ENCODE measurements at places on chromosomes 3 and 15.
A peak's percentile ranks its signal among the peaks of the same experiment; 100 is the strongest.

DNA sequence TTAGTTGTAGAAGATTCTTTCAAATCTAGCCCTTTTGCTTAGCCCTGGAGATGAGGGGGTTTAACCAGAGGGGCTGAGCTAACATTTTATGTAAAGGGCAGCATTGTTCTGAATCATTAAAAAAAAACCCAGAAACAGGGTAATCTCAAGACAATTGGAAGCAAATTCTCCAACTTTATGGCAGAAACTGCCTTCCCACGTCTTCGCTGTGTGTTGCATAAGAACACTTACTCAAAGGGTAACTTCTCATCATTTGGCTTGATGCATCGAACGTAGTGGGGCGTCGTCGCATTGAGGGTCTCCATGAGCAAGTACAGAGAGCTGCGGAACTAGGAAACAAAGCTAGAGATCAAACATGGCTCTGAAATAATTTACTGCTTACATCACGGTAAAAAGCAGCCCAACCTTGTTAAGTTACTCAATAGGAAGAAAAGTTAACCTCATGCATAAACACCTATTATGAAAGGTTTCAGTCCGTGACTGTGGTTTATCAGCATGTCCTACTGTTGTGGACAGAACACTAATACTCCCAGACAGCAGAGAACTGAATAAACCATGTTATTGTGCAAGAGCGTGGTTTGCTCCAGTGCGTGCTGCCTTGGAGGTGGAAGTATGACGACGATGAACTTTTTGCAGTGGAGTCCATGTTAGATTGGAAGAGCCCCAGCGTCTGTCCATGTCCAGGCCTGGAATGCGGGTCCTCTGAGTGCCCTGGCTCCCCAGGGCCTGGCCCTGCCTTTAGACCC, 48.7 kb downstream of the MYO5C start:
- no peak for DNase-seq

GRCh38 chr3:191417457-191417729, 43.6 kb upstream of the PYDC2 start:
- no peak for DNase-seq

DNA sequence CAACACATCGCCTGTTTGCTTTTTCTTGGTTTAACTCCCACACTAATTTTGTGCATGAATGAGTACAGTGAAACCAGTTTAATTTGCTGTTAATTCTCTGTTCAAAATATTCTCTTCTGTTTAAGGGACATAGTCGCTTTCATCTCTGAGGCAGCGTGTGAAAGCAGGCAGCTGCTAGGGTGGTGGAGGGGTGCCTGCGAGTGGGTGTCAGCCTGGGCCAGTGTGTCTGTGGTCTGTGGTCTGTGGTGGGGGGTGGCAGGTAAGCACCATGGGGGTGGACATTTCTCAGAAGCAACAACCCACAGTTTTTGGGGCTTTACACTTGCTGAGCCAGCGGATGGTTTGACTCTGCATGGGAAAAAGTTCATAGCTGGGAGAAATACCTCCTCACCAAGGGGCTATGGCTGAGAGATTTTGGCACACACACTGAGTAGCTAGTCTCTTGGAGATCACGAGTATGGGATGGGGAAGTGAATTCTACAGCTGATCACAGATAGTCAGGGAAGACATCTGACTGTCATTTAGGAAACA, 109.2 kb downstream of the EPHB1 start:
- no peak for DNase-seq

GRCh38 chr15:101255051-101255395, 3.2 kb upstream of the CHSY1 start:
- no peak for DNase-seq

DNA sequence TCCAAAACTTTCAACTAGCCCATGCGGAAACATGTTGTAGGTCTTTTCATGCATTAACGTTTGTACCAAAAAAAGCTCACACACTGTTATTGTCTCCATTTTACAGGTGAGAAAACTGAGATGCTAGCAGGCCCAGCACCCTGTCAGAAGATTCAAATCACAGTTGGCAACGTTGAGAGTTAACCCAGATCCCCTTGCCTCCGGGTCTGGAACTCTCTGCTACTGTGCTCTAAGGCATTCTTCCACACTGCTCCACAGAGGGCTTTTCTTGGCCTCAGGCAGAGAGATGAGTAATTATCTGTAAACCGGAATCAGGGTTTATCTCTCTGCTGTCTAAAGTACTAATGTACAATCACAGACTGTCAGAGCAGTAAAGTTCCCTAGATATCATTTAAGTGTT, 186.0 kb upstream of the LPP start:
- no peak for DNase-seq

- no peak for DNase-seq
Observed at GRCh38 chr3:89434621-89435380, 327.4 kb downstream of the EPHA3 start.

GRCh38 chr15:94844198-94844537, 612.8 kb downstream of the MCTP2 start:
- DNase-seq: no peak

GRCh38 chr3:25235466-25235865, 192.6 kb upstream of the RARB start:
- no peak for DNase-seq

DNA sequence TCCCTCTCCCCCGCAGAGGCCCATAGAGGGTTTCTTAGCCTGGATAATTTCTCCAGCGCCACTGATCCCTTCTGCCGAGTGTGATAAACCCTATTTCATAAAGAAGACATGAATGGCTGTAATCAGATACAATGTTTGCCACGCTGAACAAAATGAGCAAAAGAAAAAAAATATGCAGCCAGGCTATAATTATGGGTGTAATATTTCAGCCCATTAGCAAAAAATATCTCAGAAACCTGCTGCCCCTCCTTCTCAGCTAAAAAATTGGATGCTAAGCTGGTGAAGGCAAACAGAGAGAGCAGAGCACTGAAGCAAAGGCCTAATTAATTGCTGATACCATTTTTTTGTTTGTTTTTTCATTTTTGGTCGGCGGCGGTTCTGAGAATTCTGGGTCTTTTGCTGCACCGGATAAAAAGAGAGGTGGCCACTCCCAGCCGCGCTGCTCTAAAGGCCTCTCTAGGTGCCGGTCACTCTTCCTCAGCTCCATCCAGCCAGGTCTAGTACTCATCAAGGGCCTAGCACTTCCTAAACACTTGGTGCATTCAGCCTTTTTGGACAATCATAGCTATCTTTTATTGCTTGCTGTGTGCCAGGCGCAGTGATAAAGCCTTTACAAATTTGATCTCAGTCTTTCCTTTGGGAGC, 128.7 kb upstream of the TLE3 start:
- no peak for DNase-seq

GRCh38 chr3:173221010-173221409, 80.0 kb upstream of the SPATA16 start:
- no peak for DNase-seq

GRCh38 chr3:188156056-188156455, 2.1 kb downstream of the LPP start:
- no peak for DNase-seq

GRCh38 chr15:30859091-30859874, 44.4 kb upstream of the FAN1 start:
- DNase-seq: peak; percentile 44

- DNase-seq: no peak
Observed at GRCh38 chr3:120304616-120305015, 19.6 kb upstream of the GPR156 start.

DNA sequence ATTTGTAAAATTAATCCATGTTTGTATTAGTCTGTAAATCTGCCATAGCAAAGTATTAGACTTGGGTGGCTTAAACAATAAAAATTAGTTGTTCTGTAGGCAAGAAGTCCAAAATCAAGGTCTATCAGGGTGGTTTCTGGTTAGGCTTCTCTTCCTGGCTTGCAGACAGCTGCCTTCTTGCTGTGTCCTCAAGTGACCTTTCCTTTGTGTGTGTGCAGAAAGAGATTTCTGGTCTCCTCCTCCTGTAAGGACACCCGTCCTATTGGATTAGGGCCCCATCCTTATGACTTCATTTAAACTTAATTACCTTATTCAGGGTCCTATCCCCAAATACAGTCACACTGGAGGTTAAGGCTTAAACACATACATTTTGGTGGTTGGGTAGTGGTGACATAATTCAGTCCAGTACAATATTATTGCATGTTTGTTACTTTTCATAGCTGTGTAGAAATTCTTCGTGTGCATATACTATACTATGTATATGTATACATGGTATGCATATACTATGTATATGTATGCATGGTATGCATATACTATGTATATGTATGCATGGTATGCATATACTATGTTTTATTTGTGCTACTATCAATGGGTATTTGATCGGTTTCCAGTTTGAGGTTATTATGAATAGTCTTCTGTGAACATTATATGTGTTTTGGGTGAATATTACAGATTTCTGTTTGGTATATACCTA, 57.9 kb upstream of the RNU6-1 start:
- DNase-seq: no peak

- DNase-seq: no peak
Observed at GRCh38 chr3:11154953-11155325, 646 bp downstream of the HRH1 start.

- no peak for DNase-seq
Observed at GRCh38 chr3:141828890-141829289, 47.6 kb upstream of the ATP1B3 start.

GRCh38 chr3:30638685-30639412, 32.4 kb downstream of the TGFBR2 start:
- no peak for DNase-seq

DNA sequence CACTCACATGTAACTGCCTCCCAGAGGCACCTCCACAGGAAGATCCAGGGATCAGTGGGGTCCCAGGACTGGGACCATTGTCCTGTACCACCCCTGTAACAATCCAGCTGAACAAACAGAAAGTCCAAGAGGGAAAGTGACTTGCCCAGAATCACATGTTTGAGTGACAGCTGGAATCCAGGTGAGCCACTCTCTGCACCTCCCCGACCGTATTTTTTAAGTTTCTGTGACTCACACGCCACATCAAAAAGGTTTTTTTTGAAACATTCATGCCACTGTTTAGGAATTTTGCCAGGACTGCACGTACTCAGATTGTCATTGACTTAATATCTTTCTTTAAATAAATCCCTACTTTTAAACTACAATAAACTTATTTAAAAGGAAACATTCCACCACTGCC, 9.8 kb upstream of the SLC6A1 start:
- no peak for DNase-seq

DNA sequence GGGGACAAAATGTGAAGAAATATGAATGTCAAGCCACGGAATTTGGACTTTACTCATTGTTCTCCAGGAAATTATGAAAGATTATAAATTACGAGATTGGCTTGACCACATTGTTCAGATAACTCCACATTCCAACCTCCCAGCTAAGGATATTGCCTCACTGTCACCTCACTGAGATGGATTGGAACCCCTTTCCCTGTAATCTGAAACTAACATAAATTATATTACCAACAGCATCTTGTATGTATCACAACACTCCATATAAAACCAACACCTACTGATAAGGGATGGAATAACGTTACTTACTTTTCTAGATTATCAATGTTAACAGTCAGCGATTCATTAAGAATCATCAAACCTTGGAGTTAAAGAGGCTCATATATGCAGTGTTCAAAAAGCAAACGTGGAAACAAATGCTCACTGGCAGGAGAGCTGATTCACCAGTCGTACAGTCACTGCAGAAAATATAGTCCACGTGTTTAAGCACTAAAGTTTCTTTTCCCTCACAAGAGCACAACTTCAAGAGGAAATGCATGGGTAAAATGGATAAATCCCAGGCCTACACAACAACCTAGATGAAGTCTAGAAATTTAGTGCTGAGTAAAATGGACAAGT, 451.5 kb downstream of the FGF12 start:
- DNase-seq: no peak

GRCh38 chr3:32912046-32912445, 39.4 kb upstream of the CCR4 start:
- peak; percentile 22 for DNase-seq

DNA sequence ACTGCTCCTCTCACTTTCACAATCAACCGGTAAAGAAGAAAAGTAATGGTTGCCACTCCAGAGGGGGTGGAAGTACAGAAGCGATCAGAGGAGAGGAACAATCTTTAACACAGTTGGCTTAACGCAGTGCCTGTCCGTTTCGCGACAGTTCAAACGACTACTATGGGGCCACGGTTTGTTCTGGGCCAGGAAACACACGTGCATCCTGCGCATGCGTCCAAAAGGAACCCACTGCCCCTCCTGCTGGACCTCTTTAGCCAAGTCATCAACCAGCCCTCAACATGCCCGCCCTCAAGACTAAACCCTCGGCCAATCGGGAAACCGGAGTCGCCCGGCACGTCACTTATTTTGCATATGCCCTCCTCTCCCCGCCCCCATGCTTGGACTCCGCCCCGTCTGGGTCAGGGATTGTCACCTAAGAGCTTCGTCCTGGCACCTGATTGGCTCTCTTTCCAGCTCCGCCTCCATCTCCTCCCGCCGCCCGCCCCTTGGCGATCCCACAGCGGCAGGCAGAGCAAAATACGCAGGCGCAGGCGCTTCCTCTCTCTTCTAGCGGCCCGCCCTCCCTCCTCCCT, 345 bp upstream of the CDV3 start:
- peak; percentile 100 for DNase-seq

DNA sequence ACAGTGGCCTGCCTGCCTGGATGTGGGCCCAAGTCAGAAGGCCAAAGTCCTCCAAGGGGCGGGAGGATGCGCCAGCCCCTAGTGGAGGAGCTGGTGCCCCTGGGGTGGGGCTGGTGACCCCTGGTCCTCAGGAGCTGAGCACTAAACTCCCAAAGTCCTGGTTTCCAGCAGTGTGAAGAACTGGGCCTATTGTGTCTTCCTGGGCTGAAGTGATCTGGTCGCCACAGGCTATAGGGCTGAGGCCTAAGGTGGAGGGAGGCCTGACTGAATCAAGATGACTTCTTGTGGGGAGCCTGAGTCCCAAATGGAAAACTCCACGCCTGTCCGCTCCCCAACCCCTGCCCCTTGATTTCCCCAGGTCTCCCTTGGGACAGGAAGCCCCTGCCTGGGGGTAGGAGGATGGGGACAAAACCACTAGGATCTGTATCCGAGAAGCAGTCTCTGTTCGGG, 753 bp upstream of the FES start:
- no peak for DNase-seq

GRCh38 chr15:61025781-61026180, 203.3 kb downstream of the RORA start:
- DNase-seq: no peak

DNA sequence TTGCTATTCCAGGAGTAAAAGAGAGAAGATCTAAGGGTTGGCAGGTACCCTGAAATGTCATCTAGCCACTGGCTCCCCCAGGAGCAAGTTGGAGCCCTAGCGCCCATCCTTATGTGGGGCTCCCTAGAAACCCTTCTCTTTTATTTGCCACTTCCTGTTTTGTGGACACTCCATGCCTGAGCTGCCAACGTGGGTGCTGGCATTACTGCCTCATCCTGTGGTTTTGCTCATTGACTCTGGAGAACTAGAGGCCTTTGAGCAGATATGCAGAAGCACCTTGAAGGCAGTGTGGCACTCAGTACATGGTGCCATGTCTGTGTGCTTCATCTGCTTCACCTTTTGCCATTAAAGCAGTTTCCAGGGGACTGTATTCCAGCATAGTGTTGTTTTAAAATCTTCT, 8.1 kb downstream of the EDEM1 start:
- peak; percentile 46 for DNase-seq

- DNase-seq: no peak
Observed at GRCh38 chr3:171072432-171072831, 45.9 kb upstream of the SLC2A2 start.

GRCh38 chr15:83320844-83321243, 36.4 kb upstream of the BNC1 start:
- no peak for DNase-seq

Measured in CD4-positive, alpha-beta T cell treated with Interleukin-10 for 1 hour (primary cell).